ENCODE measurements at places on chromosomes 13 and 19. TPM values are rescaled to one million over a fixed set of nuclear protein-coding genes. Genes with fewer than 3 reads are reported as not detected.

DNA sequence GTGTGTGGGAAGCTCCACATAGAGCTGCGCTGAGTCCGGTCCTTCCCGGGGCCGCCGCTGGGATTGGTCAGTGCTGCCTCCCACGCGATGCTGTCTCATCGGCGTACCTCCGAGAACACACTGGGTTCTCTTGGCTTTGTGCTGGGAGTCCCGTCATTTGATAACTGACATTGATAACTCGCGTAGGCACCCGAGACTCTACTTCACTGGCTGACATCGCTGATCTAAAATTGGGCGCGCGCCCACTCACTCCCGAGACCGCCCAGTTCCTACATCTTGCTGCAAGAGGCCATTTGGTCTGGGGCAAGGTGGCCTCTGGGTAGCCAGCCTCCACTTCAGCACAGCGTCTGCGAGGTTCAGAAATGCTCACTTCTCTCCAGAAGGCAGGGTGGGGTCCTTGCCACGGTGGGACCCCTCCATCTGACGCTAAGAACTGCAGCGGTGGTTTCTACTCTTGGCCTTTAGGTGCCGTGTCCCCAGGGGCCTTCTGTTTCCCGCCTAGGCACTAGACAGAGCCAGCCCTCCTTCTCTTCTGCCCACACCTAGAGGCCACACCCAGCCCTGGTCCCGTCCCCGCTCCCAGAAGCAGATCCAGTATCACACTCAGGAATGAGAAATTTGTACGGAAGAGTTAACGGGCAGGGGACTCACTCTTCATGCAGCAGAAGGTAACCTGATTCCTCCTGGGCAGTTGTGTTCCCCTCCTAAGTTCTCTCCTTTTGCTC lies 40.7 kb upstream of the ATP11A start:
- DNase-seq = peak; percentile 57

DNA sequence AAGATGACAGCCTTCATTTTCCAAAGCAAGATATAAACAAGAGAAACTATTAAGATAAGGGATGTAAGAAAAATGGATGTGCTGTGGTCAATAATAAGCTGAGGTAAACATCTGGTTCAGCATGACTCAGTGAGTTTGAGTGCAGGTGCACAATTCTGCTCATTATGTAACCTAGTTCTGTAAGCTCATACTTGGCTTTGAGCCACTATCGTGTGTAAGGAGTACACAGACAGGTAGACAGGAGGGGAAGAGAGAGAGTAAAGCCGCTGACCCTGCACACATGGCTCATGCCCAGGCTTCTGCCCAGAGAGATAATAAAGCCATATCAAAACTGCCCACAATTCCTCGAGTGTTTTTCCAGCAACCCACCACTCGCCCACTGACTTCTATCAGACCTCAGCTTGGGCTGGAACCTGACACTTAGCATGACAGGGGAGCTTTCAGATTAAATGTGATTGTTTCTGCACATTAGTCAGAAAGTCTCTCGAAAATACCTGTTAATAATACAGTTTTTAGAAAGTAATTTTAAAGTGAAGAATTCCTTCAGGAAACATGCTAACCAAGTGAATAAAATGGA lies 51.7 kb downstream of the ZNF91 start:
- DNase-seq = no peak

DNA sequence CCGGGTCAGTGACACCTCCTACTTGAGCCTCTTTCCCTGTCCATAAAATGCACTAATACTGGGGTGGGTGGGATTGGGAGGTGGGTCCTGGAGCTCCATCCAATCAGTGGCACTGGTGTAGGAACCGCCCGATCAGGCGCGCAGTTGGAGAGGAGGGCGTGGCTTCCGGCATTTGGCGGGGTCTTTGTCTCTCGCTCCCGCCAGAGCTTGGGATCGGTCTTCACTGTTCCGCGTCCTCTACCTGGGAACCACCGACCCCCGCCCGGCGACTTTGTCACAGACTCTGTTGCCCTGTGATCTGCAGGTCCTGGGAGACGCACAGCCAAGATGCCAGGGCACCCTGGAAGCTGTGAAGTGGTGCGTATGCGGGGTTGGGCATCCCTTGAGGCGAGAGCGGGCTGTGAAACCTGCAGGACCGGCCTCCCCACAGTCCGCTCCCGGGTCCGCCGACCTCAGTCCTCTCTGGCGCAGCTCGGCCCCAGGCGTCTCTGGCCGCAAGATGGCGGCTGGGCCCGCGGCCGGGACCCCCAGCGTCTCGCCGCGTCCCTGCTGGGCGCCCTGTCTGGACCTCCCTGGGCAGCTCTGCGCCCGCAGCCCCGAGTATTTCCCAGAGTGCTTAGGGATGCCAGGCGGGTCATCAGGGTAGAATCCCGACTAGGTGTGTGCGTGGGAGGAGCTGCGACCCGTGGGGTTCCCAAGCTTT lies 41.6 kb upstream of the ZNF730 start:
- DNase-seq = peak; percentile 65

DNA sequence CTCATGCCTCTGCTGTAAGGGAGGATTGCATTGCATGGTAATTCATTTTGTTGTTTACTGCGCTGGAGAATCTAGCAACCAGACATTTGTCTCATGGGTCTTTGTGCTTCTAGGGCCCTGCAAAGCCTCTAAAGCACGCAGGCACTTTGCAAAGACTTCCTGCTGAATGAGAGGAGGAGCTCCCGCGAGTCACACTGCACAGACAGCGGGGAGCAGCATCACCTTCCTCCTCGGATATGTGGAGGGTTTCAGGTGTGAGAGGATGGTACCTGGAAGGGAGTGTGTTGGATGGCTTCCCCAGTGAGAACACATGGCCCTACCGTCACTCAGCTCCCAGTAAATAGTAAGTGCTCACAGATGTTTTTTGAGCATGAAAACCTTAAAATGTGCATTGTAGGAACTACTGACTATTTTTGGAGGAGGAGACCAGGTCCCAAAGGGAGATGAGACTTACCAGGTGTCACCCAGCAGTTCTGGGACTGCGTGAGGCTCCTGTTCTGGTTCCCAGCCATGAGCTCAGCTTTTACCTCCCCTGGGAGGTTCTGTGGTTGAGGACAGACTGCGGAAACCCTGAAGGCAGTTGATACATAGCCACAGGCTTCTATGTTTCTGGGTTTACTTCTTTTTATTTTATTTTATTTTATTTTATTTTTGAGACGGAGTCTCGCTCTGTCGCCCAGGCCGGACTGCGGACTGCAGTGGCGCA lies 278.0 kb downstream of the FGF9 start:
- no peak for DNase-seq

ZNF177 gene
- 6.2 TPM for total RNA-seq

Measured in sciatic nerve (tissue), 2 donors.